Renal cortex interstitium (tissue), 15 donors: ENCODE measurements at places on chromosomes 1 and 21. TPM values are rescaled to one million over a fixed set of nuclear protein-coding genes. Genes with fewer than 3 reads are reported as not detected.

- DNase-seq = no peak
Observed at GRCh38 chr1:53500204-53501064, 41.2 kb downstream of the DMRTB1 start.

DNA sequence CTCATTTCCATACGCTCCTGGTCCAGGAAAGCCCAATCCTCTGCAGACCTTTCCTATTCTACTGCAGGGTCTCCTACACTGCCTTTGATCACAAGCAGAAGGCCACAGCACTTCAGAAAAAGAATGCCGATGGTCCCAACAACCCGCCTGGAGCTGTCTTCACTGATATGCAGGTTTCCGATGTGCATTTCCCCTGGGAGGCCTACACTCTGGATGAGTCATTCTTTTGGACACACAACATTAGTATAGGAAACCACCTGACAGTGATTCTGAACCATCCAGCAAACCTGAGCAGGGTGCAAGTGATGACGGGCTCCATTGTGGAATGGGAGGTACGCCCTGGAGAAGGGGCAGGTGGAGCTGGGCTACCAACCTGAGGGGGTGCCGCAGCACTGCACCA lies 15.0 kb downstream of the PCAT6 start:
- DNase-seq = no peak

DNA sequence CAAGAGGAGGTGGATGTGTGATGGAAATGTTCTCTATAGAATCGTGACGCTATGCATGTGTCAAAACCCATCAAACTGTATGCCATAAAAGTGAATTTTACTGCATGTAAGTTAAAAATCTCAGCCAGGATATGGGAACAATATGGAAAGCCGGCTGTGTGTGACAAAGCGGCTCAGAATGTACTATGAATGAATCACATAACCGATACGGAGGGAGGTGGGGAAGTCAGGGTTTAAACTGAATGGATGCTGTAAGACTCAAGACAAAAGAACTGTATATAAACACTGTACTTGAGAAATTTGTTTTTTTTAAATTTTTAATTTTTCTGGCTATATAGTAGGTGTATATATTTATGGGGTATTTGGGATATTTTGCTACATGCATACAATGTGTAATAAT lies 111.6 kb upstream of the PDE4B start:
- DNase-seq = no peak

- no peak for DNase-seq
Observed at GRCh38 chr1:188261849-188262248, 1433.1 kb downstream of the PLA2G4A start.

Gene ADGRL4
- polyA plus RNA-seq = 30.3 TPM
